CD4-positive, CD25-positive, alpha-beta regulatory T cell (primary cell): ENCODE measurements at places on chromosomes 13 and 19. TPM values are rescaled to one million over a fixed set of nuclear protein-coding genes. Genes with fewer than 3 reads are reported as not detected.
A peak's percentile ranks its signal among the peaks of the same experiment; 100 is the strongest.

GRCh38 chr19:47324502-47324901 is 7.5 kb upstream of the C5AR2 start:
- no peaks in the 10 kb centered on the region for H3K4me1 ChIP-seq
- H3K27ac ChIP-seq = no peak overlapping the region
- H3K36me3 ChIP-seq = no peaks in the 10 kb centered on the region

DNA sequence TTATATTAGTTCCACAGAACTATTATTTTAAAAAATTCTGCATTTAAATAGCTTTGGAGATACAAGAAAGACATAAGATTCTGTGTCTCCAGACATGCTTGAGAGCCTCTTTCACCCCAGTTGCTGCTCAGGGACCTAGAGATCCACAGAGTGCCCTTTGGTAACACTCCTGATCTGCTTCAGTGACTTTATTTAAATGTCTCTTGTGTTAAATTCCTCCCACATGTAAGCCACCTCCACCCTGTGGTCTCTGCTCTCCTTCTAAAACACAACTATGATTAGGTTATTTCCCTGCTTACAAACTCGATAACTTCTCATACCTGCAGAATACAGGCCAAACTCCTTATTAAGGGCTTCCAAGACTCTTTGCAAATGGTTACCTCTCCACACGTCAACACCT is 141.0 kb downstream of the RFC3 start:
- no peaks in the 10 kb centered on the region for H3K4me1 ChIP-seq
- no peaks in the 10 kb centered on the region for H3K36me3 ChIP-seq
- no peaks in the 10 kb centered on the region for H3K27me3 ChIP-seq
- no peak overlapping the region for H3K27ac ChIP-seq

- DNase-seq = no peak
- peaks cover under 1% of the 10 kb centered on the region for H3K4me1 ChIP-seq
- H3K27ac ChIP-seq = no peak overlapping the region
- no peaks in the 10 kb centered on the region for H3K36me3 ChIP-seq
- no peak overlapping the region for H3K4me3 ChIP-seq
- H3K27me3 ChIP-seq = peaks cover 5% of the 10 kb centered on the region
These were observed 86.6 kb downstream of the TNFRSF19 start for GRCh38 chr13:23656637-23657371.

GRCh38 chr13:101959016-101959415 is 442.8 kb downstream of the FGF14 start:
- H3K4me3 ChIP-seq = no peak overlapping the region
- no peak for DNase-seq
- no peak overlapping the region for H3K27ac ChIP-seq
- no peaks in the 10 kb centered on the region for H3K27me3 ChIP-seq
- H3K36me3 ChIP-seq = no peaks in the 10 kb centered on the region

- no peaks in the 10 kb centered on the region for H3K36me3 ChIP-seq
- no peak for DNase-seq
- H3K27ac ChIP-seq = no peak overlapping the region
- no peaks in the 10 kb centered on the region for H3K27me3 ChIP-seq
These were observed 934.9 kb downstream of the SLITRK6 start for GRCh38 chr13:84864341-84864740.

DNA sequence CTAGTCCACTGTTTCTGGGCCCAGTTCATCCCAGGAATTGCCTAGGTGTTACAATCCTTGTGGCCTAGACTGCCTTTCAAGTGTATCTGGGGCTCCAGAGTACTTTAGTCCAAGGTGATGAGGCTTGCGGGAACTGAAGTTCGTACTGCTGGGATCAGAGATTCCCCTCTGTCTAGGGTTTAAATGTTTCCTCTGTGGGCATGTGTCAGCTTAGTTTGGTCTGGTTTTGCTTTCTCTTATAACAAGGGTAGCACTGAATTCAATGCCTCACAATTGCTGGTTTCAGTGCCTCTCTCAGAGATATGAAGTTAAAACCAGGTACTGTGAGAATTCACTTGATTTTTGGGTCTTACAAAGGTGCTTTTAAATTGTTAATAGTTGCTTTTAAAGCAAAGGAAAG is 30.8 kb downstream of the RGCC start:
- no peaks in the 10 kb centered on the region for H3K36me3 ChIP-seq
- DNase-seq = no peak
- peak overlapping the region; percentile 11 for H3K4me3 ChIP-seq
- H3K4me1 ChIP-seq = peaks cover 21% of the 10 kb centered on the region
- H3K27ac ChIP-seq = no peak overlapping the region

TRAPPC5 gene
- polyA plus RNA-seq = 180 TPM

GRCh38 chr13:44364345-44365000 is 9.2 kb upstream of the SERP2 start:
- H3K27me3 ChIP-seq = peaks cover 2% of the 10 kb centered on the region
- no peak for DNase-seq
- no peak overlapping the region for H3K4me3 ChIP-seq
- no peaks in the 10 kb centered on the region for H3K36me3 ChIP-seq
- H3K4me1 ChIP-seq = no peaks in the 10 kb centered on the region

- no peak for DNase-seq
- H3K4me1 ChIP-seq = no peaks in the 10 kb centered on the region
- no peak overlapping the region for H3K27ac ChIP-seq
- H3K36me3 ChIP-seq = peaks cover 59% of the 10 kb centered on the region
- no peak overlapping the region for H3K4me3 ChIP-seq
- H3K27me3 ChIP-seq = no peaks in the 10 kb centered on the region
These were observed 704 bp upstream of the TMEM86B start for GRCh38 chr19:55229145-55229788.

DNA sequence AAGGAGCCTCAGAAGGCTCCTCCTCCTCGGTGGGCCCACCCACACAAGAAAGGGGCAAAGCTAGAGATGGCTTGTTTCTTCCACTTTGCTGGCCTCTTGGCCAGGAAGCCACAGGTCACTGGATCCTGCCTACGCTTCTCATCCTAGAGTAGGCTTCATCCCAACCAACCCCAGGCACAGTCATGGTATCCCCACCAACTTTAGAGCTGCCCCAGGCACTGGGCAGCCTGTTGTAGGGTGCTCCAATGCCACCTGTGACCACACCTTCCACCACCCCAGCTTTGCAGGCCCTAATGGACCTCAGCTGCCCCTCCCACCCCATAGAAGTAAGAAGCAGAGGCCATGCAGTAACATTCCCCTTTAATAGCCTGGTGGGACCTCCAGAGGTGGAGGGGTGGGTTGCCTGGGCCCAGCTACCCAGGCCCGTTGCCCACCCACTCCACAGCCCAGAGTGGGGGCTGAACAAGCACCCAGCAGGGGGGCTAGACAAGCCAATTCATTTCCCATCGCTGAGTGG is 522 bp upstream of the CHMP2A start:
- DNase-seq = no peak

GRCh38 chr19:55116232-55116858 is 1.1 kb downstream of the PPP1R12C start:
- H3K36me3 ChIP-seq = peaks cover 10% of the 10 kb centered on the region
- no peaks in the 10 kb centered on the region for H3K27me3 ChIP-seq
- DNase-seq = peak; percentile 41
- H3K4me1 ChIP-seq = peaks cover 37% of the 10 kb centered on the region
- peak overlapping the region; percentile 76 for H3K4me3 ChIP-seq

DNA sequence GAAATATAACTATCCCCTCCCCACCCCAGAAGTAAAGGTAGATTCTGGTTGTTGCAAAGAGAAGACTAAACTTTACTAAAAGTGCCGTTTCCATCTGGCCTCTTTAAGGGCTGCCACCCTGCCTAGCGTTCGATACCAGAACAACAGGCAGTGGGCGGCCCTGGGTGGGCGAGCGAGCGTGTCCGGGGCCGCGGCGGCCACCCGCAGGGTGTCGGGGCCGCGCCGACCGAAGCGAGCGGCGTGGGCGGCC is 2.6 kb downstream of the FGF9 start:
- H3K4me3 ChIP-seq = peak overlapping the region; percentile 84
- peak; percentile 41 for DNase-seq
- no peaks in the 10 kb centered on the region for H3K36me3 ChIP-seq

GRCh38 chr13:111622051-111622531 is 301.6 kb downstream of the TEX29 start:
- no peak overlapping the region for H3K27ac ChIP-seq
- DNase-seq = no peak
- H3K4me3 ChIP-seq = no peak overlapping the region
- H3K36me3 ChIP-seq = no peaks in the 10 kb centered on the region

MAMSTR gene
- 0.40 TPM for polyA plus RNA-seq

DNA sequence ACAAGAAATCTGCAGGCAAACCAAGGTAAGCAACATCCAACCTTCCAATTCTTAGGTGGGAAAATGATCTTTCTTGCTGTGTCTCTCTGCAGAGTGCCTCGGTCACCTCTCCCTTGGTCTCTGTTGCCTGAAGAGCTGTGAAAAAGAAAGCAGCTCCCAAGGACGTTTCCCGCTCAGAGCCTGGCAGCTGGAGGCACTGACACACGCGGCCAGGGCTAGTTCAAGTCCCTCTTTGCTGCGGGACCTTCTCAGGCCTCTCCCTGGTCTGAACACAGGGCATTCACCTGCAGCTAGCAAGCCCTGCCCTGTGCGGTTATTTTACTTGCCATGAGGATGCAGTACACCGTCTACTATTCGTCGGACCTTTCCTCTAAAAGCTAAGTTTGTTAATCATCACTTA is 3.8 kb downstream of the MED26 start:
- no peaks in the 10 kb centered on the region for H3K27me3 ChIP-seq
- peaks cover 37% of the 10 kb centered on the region for H3K4me1 ChIP-seq
- no peak for DNase-seq
- H3K27ac ChIP-seq = no peak overlapping the region
- H3K4me3 ChIP-seq = no peak overlapping the region
- peaks cover 29% of the 10 kb centered on the region for H3K36me3 ChIP-seq

KCNRG gene
- 0.15 TPM for polyA plus RNA-seq

DNA sequence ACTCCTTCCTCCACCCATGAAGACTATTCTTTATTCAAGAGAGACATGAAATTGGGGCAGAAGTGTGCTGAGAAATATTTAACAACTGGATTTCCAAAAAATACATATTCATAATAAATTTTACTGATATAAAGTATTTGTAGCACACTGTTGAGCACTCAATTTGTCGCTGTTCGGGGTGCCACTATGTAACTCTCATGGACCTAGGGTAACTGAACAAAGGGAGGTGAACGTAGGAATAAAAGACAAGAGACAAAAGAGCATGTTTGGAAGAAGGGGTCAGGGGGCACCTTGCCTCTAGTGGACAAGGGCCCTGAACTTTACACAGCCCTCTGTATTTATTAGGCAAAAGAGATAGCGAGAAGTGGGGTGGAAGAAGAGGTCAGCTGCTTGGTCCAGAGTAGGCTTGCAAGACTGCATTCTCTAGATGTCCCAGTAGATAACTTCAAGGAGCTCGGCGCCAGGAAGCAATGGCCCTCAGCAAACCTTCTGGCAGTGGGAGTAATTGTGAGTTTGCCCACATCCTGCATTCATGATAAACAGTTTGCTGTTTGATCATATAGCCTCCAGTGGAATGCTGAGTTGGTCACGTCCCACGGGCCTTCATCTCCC is 4.5 kb upstream of the ZNF175 start:
- peaks cover 11% of the 10 kb centered on the region for H3K4me1 ChIP-seq
- no peak overlapping the region for H3K4me3 ChIP-seq
- peaks cover 17% of the 10 kb centered on the region for H3K27me3 ChIP-seq
- no peak overlapping the region for H3K27ac ChIP-seq
- DNase-seq = no peak

- H3K4me3 ChIP-seq = no peak overlapping the region
- H3K36me3 ChIP-seq = peaks cover 46% of the 10 kb centered on the region
- no peak for DNase-seq
These were observed 15.8 kb downstream of the TMED1 start for GRCh38 chr19:10820173-10820572.

- no peak overlapping the region for H3K4me3 ChIP-seq
- no peak for DNase-seq
These were observed 77.2 kb downstream of the SPACA7 start for GRCh38 chr13:112453207-112453829.

GRCh38 chr19:10651851-10652250 is 2.3 kb upstream of the ILF3 start:
- peak; percentile 28 for DNase-seq
- no peak overlapping the region for H3K4me3 ChIP-seq
- no peaks in the 10 kb centered on the region for H3K36me3 ChIP-seq
- peaks cover 39% of the 10 kb centered on the region for H3K4me1 ChIP-seq
- H3K27ac ChIP-seq = peak overlapping the region; percentile 100

ERF gene
- polyA plus RNA-seq = 1.4 TPM

DNA sequence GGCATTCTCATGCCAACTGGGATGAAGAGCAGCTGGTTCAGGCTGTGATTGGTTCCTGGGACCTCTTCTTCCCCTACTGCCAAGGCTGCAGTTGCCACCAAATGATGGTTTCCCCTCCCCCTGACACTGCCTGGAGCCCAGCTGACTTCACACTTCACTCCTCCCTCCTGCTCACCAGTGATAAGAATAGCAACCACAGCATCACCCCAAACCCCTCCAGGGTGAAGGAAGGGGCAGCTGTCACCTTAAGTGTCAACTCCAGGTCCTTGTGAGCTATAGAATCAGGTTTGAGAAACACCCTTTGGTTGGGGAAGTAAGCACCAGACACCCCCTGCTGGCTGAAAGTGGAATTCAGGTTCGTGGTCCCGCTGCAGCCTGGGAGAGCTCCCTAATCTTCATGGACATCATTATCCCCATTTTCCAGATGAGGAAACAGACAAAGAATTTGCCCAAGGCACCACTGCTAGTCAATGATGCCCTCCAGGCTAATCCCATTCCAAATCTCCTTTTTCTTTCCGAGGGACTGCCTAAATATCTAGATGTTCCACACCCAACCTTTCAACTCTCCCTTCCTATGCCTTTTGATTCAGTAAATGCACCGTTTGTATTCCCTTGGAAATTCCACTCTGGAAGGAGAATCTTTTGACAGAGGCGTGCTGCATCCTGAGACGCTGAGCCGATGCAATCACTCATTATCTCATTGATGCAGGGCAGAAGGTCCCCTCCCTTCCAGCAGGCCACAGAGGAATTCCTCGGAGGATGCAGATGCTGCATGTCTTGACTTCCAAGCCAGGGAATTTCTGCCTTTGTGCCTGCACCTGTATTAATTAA is 50.6 kb upstream of the UQCRFS1 start:
- no peaks in the 10 kb centered on the region for H3K27me3 ChIP-seq
- H3K4me1 ChIP-seq = no peaks in the 10 kb centered on the region
- no peak overlapping the region for H3K4me3 ChIP-seq
- peak; percentile 39 for DNase-seq
- no peak overlapping the region for H3K27ac ChIP-seq

DNA sequence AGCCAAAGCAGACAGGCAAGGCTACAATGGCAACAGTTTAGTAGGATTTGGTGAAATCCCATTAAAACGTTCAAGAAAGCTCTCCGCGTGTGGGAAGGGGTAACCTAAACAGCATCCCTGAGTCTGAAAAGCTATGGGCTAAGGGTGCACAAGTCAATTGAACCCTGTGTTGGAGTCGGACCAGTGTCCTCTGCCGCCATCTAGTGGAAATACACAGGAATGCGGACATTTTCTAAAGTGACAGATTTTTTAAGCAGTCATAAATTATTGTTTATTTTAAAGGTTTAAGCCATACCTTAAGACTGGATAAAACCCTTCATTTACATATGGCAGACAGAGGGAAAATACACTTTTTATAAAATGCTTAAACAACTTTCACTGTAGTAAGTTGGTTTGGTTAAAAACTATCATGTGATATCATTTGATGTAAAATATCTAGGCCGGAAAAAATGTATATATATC is 26.5 kb upstream of the LSM14A start:
- no peaks in the 10 kb centered on the region for H3K36me3 ChIP-seq
- no peaks in the 10 kb centered on the region for H3K27me3 ChIP-seq
- no peak overlapping the region for H3K27ac ChIP-seq
- H3K4me1 ChIP-seq = no peaks in the 10 kb centered on the region
- DNase-seq = peak; percentile 73

SIGLECL1 gene
- not detected for polyA plus RNA-seq

NRTN gene
- not detected for polyA plus RNA-seq
